ENCODE measurements at places on chromosomes 16 and 17.

- DNase-seq = no peak
Observed at GRCh38 chr16:77949445-77949844, 72.9 kb upstream of the CLEC3A start.

- DNase-seq = peak; percentile 88
Observed at GRCh38 chr17:44385287-44386181, 3.9 kb downstream of the ITGA2B start.

- DNase-seq = no peak
Observed at GRCh38 chr17:80652756-80653330, 108.2 kb downstream of the RPTOR start.

DNA sequence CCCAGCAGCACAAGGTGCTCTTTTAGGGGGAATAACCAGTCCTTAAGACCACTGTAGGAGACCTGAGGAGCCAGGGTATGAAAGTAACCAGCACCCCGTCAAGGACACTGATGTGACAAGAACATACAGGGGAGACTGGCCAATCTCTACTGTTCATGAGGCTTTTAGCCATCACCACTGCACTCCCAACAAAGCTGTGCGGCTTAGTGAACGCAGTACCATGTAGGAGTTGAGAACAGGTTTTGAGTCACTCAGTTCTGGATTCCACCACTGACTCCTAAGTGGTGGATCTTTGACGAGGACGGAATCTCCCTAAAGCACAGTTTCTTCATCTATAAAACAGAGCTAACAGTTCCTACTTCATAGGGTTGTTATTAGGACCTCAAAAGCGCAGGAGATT is 26.8 kb downstream of the COG4 start:
- no peak for DNase-seq

- DNase-seq = no peak
Observed at GRCh38 chr16:23694644-23695373, 16.1 kb downstream of the PLK1 start.

GRCh38 chr17:81237591-81238489 is 1.0 kb downstream of the TEPSIN start:
- DNase-seq = no peak

- no peak for DNase-seq
Observed at GRCh38 chr17:76111956-76112355, 8.4 kb upstream of the EXOC7 start.

- no peak for DNase-seq
Observed at GRCh38 chr17:73998249-73998648, 205.2 kb upstream of the RPL38 start.

GRCh38 chr17:20045476-20045875 is 36.3 kb downstream of the SPECC1 start:
- DNase-seq = no peak

GRCh38 chr16:48441863-48442279 is 56.7 kb upstream of the SIAH1 start:
- no peak for DNase-seq

GRCh38 chr16:6884002-6884401 is 448.6 kb upstream of the RBFOX1 start:
- no peak for DNase-seq

GRCh38 chr17:27602721-27603420 is 28.1 kb upstream of the LGALS9 start:
- DNase-seq = peak; percentile 33

DNA sequence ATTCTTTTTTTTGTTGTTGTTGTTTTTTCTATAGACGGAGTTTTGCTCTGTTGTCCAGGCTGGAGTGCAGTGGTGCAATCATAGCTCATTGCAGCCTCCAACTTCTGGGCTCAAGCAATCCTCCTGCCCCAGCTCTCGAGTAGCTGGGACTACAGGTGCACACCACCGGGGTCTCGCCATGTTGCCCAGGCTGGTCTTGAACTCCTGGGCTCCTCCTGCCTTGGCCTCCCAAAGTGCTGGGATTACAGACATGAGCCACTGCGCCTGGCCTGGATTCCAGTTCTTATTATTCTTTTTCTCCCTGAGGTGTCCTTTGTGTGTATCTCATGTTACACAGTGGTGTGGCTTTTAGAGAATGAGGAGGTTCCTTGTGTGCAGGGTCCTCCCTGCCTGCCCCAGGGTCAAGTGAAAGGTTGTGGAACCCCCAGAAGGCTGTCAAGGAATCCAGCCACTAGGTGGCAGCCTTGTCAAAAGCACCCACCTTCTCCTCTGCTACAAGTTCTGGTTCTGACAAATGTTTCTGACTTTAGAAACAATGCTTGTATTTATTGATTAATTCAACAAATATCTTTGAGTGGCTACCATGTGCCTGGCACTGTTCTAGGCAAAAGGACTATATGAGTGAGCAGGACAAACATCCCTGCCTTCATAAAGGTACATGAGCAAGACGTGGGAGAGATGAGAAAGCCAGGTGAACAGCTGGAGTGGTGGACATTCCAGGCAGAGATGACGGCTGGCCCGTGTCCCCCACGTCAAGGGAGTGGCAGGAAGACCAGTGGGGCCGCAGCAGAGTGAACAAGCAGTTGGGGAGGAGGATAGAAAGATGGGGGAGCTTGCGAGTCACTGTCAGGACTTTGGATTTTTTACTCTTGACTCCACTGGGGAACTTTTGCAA is 112.4 kb downstream of the SPECC1 start:
- DNase-seq = peak; percentile 49

DNA sequence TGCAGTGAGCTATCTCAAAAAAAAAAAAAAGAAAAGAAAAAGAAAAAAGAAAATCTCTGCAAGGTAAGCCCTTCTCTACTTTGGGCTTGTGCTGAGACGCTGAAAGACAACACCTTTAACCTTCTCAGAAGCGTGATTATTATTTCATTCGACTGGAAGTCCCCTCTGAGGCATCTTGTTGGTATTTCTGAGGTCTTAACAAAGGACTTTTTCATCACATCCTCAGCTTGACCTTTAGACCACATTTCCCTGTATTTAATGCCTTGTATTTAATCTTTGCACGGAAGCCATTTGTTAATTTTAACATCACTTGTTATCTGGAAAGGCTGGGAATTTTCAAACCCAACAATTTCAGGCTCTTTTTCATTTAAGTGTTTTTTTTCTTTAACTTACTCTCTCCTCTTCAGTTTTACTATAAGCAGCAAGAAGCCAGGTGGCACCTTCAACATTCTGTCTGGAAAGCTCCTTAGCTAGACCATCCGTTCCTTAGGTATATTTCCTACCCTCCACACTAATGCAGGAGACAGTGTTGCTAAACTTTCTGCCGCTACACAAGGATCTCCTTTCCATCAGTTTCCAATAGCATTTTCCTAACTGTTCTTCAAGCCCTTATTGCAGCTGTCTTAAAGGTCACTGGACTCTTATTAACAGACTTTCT is 10.3 kb downstream of the KCTD13 start:
- DNase-seq = no peak

DNA sequence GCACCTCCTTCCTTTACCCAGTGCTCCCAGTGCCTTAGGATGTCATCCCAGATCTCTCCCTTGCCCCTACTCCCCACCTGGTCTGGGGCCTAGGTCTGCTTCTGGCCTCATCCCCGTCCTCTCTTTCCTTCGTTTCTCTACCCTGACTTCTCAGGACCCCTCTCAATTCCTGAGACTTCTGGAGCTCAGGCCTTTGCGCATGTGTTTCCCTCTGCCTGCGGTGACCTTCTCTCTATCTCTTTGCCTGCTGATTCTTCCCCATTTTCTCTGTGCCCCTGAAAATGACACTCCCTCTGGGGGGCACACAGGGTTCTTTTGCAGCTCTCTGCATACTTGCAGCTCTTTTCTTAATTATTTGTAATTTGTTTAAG is 13.5 kb downstream of the ADORA2B start:
- DNase-seq = no peak

GRCh38 chr17:29177871-29178749 is 2.1 kb downstream of the MYO18A start:
- no peak for DNase-seq

DNA sequence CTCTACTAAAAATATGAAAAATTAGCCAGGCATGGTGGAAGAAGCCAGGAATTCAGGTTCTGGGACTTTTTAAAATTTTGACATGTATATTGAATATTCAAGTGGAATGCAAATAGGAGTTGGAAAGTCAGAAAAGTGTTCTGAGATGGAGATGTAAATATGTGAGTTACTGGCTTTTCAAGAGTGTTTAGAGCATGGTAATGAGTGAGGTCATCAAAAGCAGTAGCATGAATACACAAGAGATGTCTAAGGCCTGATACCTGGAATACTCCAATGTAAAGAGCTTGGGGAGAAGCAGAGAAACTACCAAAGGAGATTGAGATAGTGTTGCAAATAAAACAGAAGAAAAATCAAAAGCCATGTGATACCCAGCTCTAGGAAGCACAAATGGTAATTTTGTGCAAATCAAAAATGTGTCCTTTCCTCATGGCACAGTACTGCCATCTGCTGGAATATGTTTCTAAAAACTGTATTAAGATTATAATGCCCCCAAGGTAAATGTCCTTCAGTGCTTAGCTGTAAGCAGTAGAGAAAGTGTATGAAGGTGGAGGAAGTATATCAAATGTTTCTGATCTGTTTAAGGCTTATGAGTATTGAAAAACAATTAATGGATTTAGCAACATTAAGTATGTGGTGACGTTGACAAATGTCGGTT is 908.4 kb downstream of the KCNJ18 start:
- DNase-seq = peak; percentile 28

DNA sequence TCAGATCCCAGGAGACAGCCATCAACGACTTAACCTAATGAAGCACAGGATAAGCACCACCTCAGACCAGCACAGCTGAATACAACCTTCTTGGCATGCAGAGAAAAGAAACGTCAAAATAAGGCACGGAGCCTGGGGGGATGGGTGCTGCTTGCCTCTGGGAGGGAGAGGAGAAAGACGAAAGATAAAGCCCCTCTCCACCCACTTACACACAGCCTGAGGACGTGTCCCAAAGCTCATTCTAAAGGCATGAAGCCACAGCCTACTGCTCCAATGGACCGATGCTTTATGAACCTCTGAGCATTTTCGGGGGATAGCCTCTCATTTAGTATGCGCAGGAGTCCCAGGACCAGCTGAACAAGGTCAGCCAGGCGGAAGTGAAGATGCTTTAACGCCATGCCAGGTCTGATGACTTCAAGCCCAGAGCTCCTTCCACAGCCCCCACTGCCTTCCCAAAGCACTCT is 31.1 kb downstream of the ST3GAL2 start:
- peak; percentile 65 for DNase-seq

GRCh38 chr17:78735832-78736525 is 46.1 kb downstream of the CYTH1 start:
- DNase-seq = peak; percentile 14

DNA sequence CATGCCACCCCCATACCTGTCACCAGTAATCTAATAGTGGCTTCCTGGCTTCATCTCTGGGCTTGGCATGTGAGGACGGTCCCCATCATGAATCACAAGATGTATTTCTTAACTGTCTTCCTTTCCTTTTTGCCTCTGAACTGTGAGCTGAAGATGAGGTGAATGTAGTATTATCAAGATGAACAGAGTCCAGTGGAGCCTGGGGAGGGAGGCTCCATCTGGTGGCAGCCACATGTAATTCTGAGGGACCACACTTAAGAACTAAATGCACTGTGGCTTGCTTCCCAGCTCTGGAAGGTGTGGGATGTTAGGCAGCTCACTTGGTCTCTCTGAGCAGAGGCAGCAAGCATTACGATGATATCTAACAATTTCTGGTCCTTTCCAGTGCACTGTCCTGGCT is 354.9 kb upstream of the ASIC2 start:
- no peak for DNase-seq

DNA sequence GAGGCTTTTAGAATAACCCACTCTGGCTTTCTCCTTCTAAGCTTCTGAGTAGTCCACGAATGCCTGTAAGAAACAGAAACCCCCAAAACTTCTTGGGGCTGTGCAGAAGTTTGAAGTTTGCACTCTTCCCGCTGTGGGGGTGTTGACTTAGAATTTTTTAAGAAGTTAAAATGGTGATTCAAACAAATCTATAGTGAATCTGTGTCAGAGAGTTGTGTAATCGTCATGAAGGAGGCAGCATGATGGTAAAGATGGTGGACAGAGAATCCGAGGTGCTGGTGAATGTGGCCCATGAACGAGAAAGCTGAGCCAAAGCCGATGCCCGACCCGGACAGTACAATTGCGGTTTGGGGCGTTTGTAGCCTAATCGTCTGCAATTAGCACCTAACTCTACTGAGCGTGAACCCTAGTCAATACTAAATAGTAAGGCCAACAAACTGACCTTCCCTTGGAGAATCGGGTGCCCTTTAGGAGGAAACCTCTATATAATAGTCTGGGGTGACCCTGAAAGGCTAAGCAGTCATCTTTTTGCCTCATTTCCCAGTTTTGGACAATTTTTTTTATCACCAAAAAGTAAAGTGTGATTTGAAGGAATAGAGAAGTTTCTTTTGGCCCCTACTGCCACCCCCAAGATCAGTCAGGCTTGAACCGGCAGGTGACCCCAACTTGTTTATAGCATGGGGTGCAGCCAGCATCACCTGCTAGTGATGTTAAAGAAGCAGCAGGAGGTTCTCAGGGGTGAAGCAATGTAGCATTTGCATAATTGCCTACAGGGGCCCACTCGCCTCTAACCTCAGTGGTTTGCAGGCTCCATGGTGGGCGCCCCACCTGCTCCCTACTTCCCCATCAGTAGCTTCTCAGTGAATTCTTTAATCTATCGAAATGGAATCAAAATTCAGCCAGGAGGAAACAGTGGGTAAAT is 11.2 kb downstream of the IRF8 start:
- DNase-seq = no peak

- DNase-seq = no peak
Observed at GRCh38 chr17:37188157-37188556, 187.6 kb upstream of the C17orf78 start.

- DNase-seq = no peak
Observed at GRCh38 chr16:3610698-3611145, 684 bp downstream of the SLX4 start.

GRCh38 chr17:37358098-37358829 is 17.5 kb upstream of the C17orf78 start:
- DNase-seq = peak; percentile 61

- no peak for DNase-seq
Observed at GRCh38 chr17:59838052-59838916, 54.5 kb downstream of the TUBD1 start.

DNA sequence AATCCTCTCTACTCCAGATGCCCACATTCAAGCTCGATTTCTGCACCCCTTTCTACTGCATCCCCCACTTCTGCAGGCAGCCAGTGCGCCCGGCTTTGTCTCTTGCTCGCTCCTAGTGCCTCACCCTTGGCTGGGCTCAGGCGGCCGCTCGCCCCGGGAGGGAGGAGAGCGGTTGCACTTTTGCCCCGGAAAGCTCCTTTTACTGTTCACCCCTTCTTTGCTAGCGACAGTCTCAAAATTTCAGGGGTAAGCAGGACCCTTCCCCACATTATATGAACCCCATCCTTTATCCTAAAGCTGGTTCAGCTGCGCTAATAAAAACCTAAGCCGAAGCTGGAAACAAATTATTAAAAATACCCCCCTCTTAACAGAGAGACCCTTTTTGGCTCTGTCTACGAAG is 1.0 kb downstream of the HOXB5 start:
- no peak for DNase-seq

DNA sequence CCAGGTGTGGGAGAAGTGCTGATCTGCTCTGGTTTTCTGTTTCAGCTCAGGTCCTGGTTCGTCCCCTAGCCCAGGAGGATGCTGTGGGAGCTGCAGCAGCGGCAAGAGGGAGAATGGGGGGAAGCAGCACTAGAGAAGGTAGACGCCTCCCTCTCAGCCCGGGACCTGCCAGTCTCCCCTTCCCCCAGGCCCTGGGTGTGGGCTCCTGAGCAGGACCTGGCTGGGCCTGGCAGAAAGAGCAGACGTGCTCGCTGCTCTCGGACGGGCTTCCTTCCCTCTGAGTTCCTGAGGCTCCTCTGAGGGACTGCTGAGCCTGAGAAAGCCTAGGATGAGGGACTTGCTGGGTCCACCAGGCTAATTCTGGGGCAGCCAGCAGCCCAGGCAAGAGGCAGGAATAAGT is 3.1 kb downstream of the PRCD start:
- no peak for DNase-seq
